ENCODE measurements at places on chromosomes 11 and 22.

- DNase-seq = no peak
Observed at GRCh38 chr22:21941921-21942320, 10.7 kb downstream of the PPM1F start.

- DNase-seq = no peak
Observed at GRCh38 chr11:113397212-113397611, 9.6 kb downstream of the ANKK1 start.

DNA sequence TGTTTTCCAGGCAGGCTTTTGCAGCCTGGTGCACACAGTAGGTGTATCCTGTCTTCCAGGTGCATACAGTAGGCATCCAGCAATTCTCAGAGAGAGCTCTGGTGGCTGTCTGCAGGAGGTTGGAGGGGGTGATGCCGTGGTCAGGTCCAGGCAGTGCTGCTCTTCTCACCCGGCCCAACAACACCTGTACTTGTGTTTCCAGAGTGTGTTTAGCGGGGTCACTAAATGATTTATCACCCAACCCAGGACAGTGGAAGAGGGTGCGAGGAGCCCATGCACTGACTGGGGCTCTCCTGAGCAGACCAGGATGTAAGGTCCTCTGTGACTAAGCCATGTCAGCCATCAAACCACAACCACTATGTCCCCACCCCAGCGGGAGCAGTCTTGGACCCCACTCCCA is 18.6 kb upstream of the FGF3 start:
- no peak for DNase-seq

- no peak for DNase-seq
Observed at GRCh38 chr11:109958821-109959166, 134.4 kb upstream of the ZC3H12C start.

GRCh38 chr22:25420925-25421904 is 143.3 kb upstream of the GRK3 start:
- DNase-seq = no peak

GRCh38 chr11:134528453-134528852 is 116.4 kb upstream of the B3GAT1 start:
- DNase-seq = no peak

GRCh38 chr11:46246521-46246920 is 30.9 kb upstream of the CREB3L1 start:
- no peak for DNase-seq

DNA sequence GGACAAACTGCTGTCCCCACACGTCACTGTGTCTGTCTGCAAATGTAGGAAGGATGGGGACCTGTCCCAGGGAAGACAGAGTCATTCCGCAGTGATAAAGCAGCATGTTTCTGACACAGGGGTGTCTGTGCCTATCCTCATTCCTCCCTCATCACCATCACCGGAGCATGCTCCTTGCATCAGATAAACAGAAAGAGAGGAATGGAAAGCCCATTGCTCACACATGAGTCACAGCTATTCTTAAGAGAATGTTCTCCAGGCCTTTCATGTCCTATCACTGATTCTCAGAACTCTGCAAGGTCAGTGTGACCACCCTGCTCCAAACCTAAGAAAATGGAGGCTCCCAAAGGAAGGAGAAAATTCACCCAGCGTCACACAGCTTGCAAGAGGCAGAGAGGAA is 38.9 kb downstream of the ZNF195 start:
- no peak for DNase-seq

- DNase-seq = no peak
Observed at GRCh38 chr11:119153049-119153818, 4.4 kb downstream of the ABCG4 start.

DNA sequence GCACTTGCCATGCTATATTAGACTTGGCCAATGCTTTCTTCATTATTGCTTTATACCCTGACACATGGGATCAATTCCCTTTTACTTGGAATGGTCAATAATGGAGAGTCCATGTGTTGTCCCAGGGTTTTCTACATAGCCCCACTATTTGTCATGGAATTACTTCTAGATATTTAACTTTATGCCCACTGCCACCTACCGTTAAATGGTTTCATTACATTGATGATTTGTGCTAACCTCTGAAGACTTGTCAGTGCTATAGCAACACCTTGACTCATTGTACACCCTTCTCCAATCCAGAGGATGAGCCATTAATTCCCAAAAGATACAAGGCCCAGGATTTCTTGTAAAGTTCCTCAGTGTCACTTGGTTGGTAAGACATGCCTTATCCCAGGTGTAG is 31.4 kb upstream of the SLC22A25 start:
- DNase-seq = no peak

DNA sequence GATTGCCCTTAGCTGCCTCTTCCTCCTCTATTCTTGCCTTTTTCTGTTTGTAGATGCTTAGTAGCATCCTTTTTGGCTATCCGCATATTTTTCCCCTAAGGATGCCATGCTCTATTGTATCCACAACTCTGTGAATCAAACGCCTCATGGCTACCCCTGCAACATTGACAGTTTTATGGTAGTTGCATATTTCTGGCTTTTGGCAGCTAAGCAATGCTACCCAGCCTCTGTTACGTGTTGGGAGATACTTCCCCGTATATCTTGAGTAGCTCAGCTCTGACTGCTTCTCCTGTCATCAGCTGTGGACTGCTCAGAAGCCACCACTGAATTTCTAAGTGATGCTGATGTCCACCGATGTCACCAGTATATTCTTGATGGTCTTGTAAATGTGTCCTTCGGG is 15.1 kb upstream of the SLC3A2 start:
- no peak for DNase-seq

DNA sequence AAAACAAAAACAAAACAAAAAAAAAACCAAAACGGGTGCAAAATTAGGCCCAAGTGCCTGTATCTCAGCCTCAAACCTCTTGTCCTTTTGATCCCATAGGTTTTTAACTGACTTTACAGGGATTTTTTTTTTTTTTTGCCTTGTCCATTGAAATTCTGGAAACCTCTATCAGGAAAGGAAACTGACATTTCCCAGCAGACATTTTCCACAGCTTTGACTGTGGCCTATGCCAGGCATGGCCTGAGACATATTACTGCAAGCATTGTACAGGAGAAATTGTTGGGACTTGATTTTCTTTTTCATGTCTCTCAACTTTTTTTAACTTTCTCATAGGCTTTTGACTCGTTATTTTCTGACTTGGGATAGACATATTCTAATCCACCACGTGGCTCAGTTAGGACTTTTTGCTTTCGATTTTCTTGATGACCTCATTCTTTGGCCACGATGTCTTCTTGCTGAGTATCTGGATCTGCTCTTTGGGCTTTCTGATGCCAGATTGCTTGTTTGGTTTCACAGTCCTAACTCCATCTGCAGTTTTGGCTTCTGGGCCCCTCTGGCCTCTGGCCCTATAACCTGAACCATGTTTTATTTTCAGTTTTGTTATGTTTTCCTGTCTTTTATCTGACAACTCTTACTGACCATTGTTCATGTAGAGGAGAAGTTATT is 336.1 kb upstream of the C11orf87 start:
- no peak for DNase-seq

GRCh38 chr11:27718346-27718862 is 18.1 kb upstream of the BDNF start:
- peak; percentile 53 for DNase-seq
